Mesendoderm (in vitro differentiated cells): ENCODE measurements at places on chromosomes 1 and 21.

DNA sequence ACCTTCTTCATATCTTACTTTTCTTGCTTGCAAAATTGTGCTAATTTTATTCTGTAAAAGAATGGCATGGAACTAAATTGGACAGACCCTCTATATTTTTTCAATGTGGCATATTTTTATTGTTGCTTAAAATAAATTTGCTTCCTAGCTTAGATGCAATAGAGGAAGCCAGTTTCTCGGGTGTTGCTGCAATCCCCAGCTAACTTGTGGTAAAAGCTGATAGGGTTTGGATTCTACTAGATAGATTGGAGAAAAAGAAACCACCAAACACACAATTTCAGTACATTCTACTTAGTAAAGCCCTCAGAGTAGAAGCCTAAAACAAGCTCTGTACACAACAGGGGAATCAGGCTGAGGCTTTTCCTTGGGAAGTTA is 49.5 kb upstream of the GCLM start:
- DNase-seq: no peak

- no peak for DNase-seq
These were observed 1.2 kb upstream of the TMPRSS3 start for GRCh38 chr21:42396799-42397745.

GRCh38 chr1:94562519-94563260 is 21.1 kb upstream of the F3 start:
- peak; percentile 85 for DNase-seq

DNA sequence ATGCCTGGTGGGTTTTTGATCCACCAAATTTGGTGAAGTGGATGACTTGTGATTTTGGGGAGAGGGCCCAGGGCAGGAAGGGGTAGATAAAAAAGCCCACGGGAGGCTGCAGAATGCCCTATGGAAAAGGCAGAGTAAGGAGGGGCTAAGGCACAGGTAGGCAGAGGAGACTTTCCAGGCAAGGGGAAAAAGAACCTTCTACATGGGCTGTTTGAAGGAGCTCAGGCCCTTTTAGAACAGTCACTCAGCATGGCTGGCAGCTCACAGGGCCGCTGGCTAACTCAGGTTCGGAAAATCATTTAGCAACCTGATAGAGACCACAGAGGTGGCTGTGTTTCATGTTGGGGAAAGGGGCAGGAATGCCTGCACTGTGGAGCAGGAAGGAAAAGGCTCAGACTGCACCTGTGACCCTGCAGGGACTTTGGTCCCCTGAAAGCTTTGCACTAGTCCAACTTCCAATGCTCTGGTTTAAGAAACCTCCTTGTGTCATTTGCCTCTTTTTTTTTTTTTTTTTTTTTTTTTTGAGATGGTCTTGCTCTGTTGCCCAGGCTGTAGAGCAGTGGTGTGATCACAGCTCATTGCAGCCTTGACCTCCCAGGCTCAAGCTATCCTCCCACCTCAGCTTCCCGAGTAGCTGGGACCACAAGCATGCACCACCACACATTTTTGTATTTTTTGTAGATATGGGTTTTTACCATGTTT is 58.5 kb upstream of the ENAH start:
- DNase-seq: no peak

DNA sequence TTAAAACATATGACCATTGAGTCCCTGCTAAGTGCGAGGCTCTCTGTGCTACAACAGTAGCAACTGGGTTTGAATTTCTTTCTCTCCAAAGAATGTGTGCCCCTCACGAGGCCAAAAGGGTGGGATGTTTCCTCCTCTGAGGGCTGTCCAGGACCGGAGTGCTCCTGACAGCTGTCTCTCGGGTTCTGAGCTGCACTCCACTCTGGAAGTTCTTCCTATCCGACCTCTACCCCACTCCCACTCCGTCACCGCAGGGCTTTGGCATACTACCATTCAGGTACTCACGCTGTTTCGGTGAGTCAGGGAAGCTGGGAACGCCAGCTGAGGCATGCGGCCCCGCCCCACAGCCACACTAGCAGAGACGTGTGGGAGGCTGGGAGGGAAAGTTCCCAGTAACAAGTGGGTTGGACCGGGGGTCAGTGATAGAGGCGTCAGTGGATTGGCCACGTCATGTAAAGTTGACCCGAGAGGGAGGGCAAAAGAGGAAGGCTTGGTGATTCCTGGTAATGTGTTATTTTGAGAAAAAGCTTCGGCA is 705 bp upstream of the SLC50A1 start:
- DNase-seq: peak; percentile 91

GRCh38 chr21:41886328-41886727 is 7.2 kb upstream of the PRDM15 start:
- DNase-seq: no peak

DNA sequence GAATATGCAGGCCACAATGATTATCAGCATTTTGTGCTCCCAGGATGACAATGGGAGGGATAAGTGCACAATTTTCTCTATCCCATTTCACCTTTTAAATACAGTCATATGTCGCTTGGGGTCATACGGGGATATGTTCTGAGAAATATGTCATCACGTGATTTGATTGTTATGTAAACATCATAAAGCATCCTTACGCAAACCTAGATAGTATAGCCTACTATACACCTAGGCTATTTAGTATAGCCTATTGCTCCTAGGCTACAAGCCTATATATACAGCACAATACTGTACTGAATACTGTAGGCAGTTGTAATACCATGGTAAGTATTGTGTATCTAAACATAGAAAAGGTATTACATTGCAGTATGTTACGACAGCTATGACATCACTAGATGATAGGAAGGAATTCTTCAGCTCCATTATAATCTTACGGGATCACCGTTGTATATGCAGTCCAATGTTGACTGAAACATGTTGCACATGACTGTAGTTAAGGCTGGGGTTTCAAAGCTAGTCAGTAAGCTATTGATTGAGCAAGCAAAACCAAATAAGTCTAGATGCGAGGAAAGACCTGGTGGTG is 18.9 kb downstream of the RUSC1 start:
- DNase-seq: no peak
